ENCODE measurements at places on chromosomes 12 and 14. TPM values are rescaled to one million over a fixed set of nuclear protein-coding genes. Genes with fewer than 3 reads are reported as not detected.

The EXD2 gene
- 32.5 TPM for total RNA-seq

GRCh38 chr12:123767613-123768012 lies 5.5 kb downstream of the DNAH10 start:
- H3K27me3 ChIP-seq: no peaks in the 10 kb centered on the region
- no peak overlapping the region for H3K4me3 ChIP-seq
- DNase-seq: no peak
- H3K27ac ChIP-seq: no peak overlapping the region
- no peaks in the 10 kb centered on the region for H3K4me1 ChIP-seq

DNA sequence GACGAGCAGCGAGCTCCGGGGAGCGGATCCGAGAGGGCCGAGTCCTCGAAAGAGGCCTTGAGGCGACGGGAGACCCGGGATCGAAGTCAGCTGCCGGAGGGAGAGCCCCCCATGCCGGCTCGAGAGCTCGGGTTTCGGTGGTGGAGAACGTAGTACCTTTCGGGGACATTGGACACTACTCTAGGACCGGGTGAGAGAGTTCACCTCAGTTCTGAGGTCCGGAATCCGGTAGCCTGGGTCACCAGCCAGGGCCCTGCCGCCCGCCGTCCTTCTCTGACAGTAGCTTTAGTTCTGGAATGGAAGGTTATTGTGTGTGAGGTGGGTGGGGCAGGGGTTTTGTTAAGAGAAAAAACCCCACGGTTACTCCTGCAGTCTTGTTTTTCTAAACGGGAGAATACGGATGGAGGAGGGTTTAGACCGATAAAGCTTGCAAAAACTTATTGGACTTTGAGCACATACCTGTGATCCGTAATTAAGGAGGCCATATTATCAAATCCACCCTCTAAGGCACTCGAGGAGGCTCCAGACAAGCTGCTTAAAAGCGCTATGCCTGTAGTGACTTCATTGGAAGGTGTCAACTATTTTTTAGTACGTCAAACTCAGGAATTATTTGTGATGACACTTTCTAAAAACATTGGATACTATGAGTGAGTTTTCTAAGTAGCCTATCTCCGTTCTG lies 765 bp downstream of the SCYL2 start:
- H3K36me3 ChIP-seq: no peaks in the 10 kb centered on the region
- H3K27ac ChIP-seq: peak overlapping the region; percentile 99
- no peaks in the 10 kb centered on the region for H3K4me1 ChIP-seq
- H3K4me3 ChIP-seq: peak overlapping the region; percentile 93
- no peaks in the 10 kb centered on the region for H3K27me3 ChIP-seq

The KSR2 gene
- total RNA-seq: under 0.01 TPM

- H3K27ac ChIP-seq: no peak overlapping the region
- no peak overlapping the region for H3K4me3 ChIP-seq
- no peaks in the 10 kb centered on the region for H3K27me3 ChIP-seq
- DNase-seq: no peak
- H3K36me3 ChIP-seq: no peaks in the 10 kb centered on the region
- H3K4me1 ChIP-seq: no peaks in the 10 kb centered on the region
These were observed 17.7 kb upstream of the TEAD4 start for GRCh38 chr12:2941524-2941923.

All from breast epithelium (tissue), 4 donors.